ENCODE measurements at places on chromosomes 13 and 19.

DNA sequence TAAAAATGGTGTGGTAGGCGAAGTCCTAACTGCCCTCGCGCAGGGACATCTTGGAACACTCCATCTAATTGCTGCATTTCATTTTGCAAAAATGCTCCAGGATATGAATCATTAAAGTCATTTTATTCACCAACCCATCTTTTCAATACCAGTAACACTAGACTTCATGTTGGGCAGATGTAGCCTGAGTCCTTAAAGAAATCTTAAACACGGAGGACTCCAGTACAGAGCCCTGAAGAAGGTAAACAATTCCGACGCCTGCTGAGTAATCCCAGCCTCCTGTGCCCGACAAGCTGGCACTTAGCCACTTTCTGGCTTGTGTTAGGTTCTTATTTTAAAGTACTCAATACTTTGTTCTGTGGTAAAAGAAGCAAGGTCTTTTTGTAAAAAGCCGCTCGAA is 58.0 kb upstream of the IRS2 start:
- DNase-seq: no peak

DNA sequence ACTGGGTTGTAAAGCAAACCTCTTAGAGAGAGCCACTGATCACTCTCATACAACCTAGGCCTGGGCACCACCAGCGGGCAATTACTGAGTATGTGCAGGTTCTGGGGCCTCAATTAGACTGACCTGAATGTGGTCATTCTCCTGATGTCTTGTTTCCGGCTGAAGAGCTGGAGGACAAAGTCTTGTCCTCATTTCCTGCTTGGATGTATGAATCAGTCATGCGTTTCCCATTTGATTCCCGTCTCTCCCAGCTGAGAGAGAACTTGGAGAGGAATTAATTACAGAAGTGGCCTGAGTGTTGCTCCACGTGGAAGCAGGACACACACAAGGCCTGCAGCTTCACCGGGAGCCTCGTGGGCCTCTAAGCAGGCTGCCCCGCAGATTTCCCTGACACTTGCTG is 799.3 kb upstream of the ARGLU1 start:
- DNase-seq: no peak

GRCh38 chr13:49784886-49785570 is 7.5 kb downstream of the KPNA3 start:
- no peak for DNase-seq

DNA sequence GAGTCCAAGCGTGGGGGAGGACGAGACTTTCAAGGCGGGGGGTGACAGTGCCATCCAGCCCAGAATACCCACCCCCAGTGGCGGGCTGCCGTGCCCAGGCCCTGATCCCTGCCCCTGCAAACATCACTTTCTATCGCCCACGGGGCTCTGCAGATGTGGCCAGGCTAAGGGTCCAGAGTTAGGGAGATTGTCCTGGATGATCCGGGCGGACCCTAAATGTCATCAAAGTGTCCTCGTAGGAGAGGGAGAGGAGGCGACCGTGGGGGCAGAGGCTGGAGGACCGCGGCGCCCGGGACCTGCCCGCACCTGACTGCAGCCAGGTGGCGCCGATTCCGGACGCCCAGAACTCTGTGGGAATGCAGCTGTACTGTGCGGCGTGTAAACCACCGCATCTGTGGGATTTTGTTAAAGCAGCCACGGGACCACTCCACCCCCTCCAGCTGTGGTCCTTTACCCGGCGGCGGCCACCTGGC is 32.4 kb downstream of the GJA3 start:
- DNase-seq: no peak

- DNase-seq: no peak
Observed at GRCh38 chr13:22055259-22055658, 384.4 kb downstream of the FGF9 start.

GRCh38 chr13:31409678-31410356 is 210.0 kb downstream of the B3GLCT start:
- DNase-seq: no peak

DNA sequence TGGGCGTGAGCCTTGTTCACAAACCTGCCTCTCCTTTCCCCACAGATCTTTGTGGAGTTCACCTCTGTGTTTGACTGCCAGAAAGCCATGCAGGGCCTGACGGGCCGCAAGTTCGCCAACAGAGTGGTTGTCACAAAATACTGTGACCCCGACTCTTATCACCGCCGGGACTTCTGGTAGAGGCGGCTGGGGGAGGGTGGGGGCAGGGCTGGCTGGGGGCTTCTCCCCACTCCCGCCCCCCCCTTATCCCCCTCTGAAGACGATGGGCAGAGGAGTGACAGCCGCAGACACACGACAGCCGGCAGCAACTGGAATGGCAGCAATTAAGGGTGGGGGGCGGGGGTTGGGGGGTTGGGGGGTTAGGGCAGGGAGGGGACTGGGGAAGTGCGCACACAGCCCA is 1.1 kb upstream of the EPN1 start:
- DNase-seq: no peak

- DNase-seq: no peak
Observed at GRCh38 chr19:57434386-57435061, 601 bp upstream of the ZNF749 start.

DNA sequence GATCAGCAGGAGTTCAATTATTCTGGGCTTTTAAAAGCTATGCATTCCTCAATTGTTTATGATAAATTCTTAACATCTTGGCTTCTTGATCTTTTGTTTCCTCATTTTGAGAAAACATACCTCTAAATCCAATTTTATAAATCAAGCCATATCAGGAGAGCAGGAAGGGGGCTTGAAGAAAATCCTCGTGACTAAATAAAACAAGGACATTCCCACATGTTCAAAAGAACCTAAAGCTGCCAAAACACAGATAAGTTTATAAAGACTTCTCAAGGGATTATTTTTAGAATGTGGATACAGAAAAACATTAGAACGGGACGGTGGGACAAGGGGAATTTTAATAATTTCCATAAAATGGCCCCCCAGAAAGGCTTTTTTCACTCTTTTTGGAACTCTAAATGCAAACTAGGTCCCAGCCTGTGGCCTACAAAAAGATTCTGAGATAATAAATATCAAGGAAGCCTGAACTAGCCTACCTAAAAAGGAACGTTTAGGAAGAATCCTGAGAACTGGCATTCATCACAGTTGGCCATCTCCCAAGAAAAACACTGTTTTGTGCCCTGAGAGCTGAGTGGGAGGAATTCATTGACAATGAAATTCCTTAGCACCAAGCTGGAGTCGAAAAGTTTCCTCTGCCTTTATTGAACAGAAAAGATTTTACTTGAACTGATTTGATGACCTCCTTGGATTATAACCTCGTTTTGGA is 30.1 kb downstream of the ZAR1L start:
- DNase-seq: no peak

All from amygdala (tissue), 56 donors.